ENCODE measurements at places on chromosomes 5 and 9.
A peak's percentile ranks its signal among the peaks of the same experiment; 100 is the strongest.

DNA sequence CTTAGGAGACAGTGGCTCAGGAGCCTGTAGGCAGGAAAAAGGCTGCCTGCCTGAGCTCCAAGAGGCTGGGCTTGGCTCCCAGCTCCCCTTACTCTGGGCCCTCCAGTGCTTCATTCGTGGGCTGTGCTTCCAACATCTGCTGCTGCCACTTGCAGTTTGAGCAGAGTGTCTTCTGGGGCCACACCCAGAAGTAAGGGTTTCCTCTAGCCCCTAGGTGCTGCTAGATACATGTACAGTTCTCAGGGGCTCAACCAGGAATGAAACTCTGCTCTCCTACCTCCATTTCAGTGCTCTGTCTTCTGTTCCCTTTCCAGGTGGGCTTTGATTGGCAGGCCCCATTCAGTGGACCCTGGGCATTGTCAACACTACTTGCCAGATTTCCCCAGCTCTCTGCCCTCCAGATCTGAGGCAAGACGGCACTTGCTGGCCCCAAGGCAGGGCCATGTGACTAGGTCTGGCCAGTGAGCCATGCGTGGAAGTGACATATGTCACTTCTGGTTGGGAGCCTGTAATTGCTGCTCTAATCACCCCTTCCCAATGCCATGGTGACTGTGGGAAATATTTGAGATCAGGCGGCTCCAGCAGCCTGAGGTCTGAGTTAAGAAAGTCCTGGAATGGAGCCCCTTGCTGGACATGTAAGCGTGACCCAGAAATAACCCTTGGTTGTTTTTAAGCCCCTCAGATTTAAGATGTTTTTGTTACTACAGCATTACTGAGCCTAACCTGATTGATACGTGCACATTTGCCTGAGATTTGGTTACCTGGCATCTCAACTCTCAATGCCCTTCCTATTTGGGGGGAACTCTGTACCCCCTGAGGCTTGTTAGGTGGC, 9.4 kb upstream of the BOD1 start:
- no peak for DNase-seq

DNA sequence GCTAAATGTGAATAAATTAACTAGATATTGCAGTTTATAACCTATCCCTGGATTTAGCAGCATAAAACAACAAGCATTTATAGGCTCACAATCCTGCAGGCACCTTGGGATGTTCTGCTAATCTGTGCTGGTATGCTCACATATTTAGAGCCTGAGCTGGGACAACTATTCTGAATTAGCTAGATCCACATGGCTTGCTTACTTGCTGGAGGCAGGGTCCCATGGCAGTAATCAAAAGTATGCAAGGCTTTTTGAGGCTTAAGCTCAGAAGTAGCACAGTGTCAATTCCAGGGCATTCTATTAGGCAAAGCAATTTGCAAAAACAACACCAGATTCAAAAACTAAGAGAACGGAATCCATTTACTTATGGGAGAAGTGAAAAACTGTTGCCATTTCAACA, 745.0 kb upstream of the ACO1 start:
- DNase-seq, result no peak

GRCh38 chr5:151755383-151755782, 3.0 kb downstream of the ATOX1 start:
- no peak for DNase-seq

GRCh38 chr5:1227667-1228066, 2.5 kb downstream of the SLC6A18 start:
- DNase-seq, result peak; percentile 13

DNA sequence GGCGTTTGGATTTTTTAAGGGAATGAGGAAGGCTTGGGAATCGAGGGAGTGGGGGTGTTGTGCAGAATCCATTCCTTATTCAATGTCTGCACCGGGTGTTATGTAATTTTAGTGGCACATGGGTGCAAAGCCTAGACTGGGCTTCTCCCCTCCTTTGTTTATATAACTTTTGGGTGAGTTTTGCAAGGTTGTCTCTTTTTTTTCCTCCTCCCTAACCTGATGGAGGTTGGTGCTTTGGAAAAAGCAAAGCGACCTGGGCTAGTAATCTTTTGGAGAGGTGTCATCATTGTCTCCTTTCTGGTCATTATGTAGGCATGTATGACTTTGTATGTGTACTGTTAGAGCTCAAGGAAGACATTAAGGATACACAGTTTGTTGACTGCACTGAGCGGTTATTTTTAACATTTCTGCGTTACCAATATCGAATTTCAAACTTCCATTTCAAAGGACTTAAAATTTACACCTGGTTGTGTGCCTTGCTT, 3.1 kb downstream of the SMARCA2 start:
- DNase-seq, result no peak

- DNase-seq, result no peak
These were observed 143.2 kb downstream of the PSAT1 start for GRCh38 chr9:78439866-78440830.

DNA sequence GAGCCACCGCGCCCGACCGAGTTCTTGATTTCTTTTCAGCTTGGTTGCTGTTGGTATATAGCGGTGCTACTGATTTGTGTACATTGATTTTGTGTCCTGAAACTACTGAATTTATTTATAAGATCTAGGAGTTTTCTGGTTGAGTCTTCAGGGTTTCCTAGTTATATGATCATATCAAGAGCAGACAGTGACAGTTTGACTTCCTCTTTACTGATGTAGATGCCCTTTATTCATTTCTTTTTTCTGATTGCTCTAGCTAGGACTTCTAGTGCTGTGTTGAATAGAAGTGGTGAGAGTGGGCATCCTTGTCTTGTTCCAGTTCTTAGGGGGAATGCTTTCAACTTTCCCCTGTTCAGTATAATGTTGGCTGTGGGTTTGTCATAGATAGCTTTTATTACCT, 17.4 kb upstream of the LRRC19 start:
- no peak for DNase-seq

DNA sequence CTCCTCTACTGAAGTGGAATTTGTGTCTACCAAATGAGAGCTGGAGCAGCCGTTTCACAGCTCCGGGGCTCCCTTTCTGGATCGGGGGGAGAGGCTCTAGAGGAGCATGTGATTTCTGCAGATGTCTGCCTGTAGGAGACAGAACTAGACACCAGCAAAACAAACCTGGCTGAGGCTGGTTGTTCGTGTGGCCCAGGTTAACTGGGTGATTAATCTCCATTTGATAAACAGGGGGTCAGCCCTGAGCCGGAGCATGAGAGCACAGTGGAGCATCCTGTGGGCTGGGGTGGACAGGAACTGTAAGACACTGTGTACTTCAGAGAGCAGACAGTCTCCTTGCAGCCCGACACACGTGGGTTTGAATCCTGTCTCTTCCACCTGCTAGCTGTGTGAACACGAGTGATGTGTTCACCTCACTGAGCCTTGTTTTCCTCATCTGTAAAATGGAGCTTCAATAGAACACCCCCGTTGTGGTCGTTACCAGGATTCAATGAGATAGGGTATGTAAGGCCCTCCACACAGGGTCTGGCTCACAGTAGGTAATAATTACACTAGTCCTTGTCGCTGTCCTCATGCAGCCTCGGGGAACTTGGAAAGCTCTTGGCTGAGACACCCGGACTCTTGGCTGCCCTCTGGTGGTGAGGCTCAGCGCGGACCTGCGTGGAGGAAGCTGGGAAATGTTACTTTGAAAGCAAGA, 12.9 kb downstream of the CXCL14 start:
- DNase-seq, result peak; percentile 56

GRCh38 chr9:135605238-135605781, 34.0 kb downstream of the GLT6D1 start:
- DNase-seq, result no peak

- peak; percentile 66 for DNase-seq
These were observed 20.8 kb upstream of the ACTBL2 start for GRCh38 chr5:57503433-57503832.

GRCh38 chr9:21690561-21690960, 111.9 kb upstream of the MTAP start:
- DNase-seq, result peak; percentile 87

DNA sequence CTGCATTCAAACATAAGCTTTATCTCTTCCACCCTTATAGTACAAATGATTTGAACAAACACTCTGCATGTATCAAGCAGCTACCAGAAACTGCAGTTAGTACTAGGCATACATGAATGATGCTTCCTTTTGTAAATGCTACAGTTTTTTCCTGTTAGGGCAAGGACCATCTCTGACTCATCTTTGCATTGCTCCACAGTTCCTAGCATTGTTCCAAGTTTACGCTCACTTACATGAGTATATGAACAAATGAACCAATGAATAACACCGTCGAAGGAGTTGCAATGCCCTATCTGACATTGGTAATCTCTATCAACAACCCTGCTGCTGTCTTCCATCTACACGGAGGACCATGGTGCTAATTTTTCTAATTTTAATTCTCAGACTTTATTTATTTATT, 2.1 kb upstream of the ALDH7A1 start:
- DNase-seq, result peak; percentile 92

DNA sequence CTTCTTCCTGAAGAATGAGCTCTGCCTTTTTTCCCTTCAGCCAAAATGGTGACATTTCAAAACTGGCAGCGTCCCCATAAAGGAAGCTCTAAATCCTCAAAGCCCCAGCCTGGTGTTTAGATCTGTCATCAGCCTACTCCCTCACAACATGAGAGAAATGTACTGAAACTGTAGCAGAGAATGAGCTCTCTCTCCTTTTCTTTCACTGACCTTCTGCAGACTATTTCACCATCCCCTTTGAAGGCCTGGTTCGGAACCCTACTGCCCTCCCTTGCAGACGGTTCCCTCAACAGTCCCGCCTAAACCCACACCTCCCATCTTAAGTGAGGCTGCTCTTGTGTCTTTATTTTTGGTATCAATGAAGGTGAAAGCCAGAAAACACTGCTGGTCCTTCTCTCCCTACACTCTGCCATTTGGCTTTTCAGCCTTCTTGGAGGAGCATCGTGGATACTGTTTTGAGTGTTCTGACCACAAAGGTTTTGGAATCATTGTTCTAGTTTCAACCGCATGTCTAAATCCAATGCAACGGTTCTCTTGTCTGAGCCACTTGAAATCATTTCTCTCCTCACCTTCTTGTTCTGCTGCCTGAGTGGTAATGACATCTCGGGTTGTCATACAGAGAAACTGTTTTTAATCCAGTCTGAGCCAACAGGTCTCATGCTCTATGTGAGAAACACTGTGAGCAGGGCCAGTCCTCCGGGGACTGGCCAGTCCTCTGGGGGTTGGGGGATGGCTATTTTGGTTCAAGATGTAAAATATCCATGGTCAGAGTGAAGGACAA, 39.0 kb downstream of the ITK start:
- DNase-seq, result peak; percentile 9

GRCh38 chr5:35457912-35458823, 159.5 kb upstream of the SPEF2 start:
- DNase-seq, result no peak

DNA sequence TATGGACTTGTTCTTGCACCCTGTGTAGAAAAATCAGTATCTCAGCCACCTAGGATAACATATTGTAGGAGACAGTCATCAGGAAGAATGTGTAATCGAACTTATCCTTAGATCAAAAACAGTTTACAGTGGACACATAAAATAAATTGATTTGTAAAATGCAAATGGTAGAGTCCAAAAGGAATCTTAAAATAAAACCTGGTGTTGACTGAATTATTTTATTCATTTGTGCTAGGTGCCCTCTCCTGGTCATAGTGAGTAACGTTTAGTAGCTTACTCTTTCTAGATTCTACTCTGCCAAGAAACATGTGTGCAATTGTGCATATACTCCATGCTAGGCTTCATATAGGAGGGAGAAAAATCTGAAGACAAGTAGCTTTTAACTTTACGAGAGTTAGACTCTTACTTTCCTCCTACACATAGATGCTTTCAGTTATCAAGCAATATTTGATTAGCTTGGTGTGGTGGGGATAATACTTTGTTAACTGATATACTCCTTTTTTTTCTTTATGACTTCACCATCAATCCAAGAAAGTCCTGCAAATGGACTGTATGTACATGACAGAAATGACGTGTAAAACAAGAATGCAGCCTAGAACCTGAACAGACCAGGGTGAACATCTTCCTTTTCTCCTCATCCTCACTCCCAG, 23.7 kb upstream of the LOX start:
- peak; percentile 78 for DNase-seq

All from fibroblast of mammary gland (primary cell).